Left renal cortex interstitium (tissue), 4 donors: ENCODE measurements at places on chromosomes 13 and 19.

GRCh38 chr13:109154966-109155761 is 525.8 kb downstream of the MYO16 start:
- no peak for DNase-seq

DNA sequence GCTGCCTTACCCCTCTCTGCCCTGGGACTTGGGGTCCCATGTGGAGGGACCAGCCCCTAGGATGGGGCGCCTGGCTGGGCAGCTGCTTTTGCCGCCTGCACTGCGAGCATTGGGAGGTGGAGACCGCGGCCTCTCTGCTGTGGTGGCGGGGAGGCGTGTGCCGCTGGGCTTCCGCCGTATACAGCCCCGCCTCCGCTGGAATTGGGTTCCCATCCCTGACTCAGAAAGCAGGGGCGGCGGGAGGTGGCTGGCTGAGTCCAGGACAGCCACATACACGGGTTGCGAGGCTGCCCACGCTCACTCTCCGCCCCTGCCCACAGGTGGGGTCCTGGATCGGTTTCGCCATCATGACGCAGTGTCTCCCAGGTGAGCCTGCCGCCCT is 6.6 kb downstream of the NDUFB7 start:
- DNase-seq: no peak

DNA sequence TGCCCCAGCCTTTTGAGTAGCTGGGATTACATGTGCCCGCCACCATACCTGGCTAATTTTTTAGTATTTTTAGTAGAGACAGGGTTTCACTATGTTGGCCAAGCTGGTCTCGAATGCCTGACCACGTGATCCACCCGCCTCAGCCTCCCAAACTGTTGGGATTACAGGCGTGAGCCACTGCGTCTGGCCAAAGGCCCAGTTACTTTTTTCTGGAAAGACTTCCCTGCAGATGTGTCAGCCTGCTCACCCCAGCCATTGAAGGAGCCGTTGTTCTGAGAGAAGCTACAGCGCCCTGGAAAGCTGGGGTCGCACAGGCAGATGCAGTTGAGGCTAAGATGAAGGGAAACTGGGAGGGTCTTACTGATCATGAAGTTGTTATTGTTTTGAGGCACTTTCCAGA is 7.9 kb upstream of the ZNF626 start:
- DNase-seq: no peak

DNA sequence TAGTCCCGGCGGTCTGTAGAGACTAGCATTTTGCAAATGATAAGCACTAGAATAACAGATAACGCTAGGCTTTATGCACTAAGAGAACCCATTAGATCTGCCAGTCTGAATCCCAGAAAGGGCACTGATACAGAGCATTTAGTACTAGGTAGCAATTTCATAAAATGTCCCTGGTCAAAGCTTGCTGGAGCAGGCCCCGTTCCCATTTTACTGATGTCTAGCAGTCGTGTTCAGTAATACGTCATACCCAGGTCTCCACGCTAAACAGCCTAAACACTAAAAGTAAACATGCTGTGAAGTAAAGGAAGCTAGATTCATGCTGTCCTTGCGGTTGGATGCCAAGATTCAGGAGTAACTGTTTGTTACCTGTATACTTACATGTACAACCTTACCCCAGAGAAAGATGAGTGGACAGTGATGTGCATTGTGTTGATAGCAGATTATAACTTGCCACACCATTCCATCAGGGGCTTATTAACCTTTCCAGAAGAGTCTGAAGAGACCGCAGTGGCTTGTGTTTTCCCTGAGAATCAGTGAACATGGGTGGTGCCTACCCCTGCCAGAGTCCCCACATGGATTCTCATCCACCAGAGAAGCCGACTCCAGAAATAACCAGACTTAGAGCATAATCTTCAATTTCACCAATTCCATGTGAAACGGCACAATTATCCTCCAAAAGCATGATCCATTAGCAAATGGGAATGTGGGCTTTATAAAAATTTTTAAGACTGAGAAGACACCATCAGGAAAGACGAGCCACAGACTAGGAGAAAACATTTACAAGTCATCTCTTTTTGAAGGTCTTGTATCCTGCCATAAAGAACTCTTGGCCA is 3.4 kb upstream of the RPS11 start:
- no peak for DNase-seq

DNA sequence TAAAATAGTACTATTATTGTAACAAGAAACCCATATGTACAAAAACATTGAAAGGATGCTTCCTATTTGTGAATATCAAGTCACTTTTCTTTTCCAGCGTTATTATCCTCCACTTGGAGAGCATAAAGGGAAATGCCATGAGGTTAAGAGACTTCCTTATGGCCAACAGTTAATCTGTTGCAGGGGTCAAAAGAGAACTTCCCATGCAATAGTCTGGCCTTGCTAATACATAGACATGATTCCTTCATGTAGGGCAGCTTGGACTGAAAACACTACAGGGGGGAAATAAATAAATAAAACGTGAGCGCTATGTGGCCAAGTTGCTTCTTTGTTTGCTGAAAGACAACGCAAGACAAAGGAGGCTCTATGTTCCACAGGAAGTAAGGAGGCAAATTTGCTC is 269.1 kb upstream of the EDNRB start:
- no peak for DNase-seq

- no peak for DNase-seq
Measured at GRCh38 chr13:48216204-48216711, 16.7 kb upstream of the ITM2B start.

- no peak for DNase-seq
Measured at GRCh38 chr19:3684817-3685410, 15.4 kb downstream of the PIP5K1C start.

DNA sequence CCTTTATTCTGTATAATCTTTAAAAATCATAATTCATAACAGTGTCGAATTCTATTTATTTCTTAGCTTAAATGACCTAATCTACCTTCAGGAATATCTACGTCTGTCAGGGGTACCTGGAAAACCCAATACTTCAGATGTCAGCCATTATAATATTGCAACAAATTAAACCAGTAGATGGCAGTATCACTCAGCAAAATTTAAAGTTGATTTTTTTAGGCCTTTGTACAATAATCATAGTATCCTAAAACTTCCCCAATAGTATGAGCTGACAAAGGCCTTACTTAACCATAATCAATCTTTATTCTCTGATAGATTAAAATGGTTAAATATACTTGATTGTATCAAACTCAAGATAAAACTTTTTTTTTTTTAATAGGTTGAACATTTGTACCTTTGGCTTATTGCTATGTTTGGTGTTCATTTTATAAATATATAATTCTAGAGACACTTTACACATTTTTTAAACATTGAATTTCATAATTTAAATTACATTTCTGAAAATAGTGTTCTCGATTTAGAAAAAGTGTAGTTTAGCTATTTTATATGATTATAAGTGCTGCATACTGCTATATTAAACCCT is 830.2 kb upstream of the SPRY2 start:
- DNase-seq: peak; percentile 21

- no peak for DNase-seq
Measured at GRCh38 chr19:3065675-3066357, 3.5 kb upstream of the TLE5 start.

DNA sequence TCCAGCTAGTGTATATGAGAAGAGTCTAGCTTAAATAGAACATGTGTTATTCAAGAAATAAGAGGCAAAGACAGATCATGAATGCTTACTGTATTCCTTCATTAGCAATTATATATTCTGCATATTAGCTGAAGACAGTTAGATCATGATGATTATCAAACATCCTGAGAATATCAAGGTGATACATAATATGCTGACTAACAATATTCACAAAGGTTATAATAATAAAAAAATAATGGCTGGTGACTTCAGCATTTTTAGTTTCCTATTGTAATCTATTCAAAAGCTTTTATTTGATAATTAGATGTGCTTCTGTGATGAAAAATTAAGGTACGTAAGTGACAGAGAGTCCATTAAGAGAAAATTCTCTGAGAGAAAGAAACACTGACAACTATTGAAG is 511.4 kb downstream of the PCDH17 start:
- no peak for DNase-seq

DNA sequence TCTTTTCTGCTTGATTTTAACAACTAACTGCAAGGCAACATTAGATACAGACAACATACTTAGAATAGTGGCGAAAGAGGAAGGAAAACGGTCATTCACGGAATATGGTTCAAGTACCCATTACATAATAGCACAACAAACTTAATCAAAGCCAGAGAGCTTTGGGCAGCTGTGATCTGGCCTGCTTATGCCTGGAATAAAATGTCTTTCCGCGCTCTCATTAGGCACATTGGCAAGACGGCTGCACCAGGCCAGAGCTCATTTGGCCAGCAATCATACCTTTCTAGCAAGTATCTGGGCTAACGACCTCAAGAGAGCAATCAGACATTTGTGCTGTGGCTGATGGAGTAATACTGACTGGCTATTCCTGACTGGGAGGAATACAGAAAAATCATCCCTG is 112.8 kb downstream of the NALCN start:
- no peak for DNase-seq

DNA sequence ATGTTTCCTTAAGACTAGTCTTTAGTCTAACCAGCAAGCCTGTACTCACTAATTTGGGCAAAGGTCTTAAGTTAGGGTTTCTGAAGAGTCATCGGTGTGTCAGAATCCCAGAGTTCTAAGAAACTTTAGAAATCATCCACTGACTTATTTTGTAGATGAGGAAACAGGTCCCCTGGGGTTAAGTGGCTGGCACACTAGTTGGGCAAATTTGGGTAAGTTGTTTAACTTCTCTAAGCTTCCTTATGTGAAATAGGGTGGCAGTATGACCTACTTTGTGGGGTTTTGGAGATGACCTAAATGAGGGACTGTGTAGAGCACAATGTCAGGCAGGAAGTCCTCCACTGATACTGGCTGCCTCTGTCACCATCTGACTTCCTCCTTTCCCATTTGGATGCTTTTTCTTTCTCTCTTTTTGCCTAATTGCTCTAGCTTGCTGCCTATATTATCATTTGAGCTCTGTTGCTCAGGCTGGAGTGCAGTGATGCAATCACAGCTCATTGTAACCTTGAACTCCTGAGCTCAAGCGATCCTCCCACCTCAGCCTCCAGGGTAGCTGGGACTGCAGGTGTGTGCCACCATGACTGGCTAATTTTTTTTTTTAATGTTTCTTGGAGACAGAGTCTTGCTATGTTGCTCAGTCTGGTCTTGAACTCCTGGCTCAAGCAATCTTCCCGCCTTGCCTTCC is 2.3 kb downstream of the ADGRE3 start:
- DNase-seq: no peak

DNA sequence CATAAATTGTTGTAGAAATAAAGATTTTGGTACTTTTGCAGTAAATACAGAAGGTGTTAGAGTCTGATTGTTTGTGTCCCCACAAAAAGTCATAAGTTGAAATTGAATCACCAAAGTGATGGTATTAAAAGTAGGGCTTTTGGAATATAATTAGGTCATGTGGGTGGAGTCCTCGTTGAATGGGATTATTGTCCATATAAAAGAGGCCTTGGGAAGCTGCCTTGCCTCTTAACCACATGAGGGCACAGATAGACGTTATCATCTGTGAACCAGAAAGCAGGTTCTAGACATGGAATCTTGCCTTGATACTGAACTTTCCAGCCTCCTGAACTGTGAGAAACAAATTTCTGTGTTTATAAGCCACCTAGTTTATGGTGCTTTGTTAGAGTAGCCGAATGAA is 186.8 kb downstream of the PRR20E start:
- DNase-seq: no peak

GRCh38 chr19:46564701-46565100 is 36.4 kb upstream of the CALM3 start:
- no peak for DNase-seq

DNA sequence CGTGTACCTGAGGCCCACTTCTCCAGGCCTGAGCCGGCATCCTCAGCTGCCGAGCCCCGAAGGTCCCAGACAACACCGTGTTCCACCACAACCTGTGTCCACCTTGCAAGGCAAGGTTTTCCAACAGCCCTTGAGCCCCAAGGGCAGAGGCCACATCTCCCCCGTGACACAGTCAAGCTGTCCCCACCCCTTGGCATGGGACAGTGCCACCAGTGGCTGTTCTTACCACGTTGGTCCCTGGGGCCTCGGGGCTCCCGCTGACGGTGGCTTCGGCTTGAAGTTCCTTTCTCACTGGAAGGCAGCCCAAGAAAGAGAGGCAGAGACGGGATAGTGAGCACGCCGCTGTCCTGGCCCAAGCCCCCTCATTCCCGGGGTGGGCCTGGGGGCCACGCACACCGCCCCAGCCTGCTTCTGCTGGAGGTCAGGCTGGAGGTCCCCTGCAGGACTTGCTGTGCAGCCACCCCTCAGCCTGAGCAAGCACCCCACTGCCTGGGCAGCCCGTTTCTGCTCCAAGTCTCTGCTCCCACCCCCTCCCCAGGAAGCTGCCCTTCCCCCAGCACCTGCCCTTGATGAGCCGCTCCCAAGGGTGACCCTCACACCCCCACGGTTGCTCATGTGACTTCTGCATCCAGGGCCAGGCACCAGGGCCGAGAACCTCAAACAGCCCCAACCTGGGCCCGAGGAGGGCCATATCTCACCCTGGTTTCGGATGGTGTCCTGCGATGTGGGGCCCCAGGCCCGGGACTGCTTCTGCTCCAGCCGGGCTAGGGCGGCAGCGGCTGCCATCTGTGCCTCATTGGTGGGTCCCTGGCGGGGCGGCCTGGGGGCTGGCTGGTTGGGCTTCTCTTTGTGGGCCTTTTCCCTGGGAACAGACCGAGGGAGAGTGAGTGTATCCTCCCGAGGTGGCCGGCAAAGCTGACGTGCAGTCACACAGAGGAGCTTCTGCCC is 4.1 kb downstream of the UBXN6 start:
- no peak for DNase-seq

GRCh38 chr13:24650161-24650560 is 30.0 kb upstream of the ATP12A start:
- DNase-seq: no peak

GRCh38 chr13:99916366-99917103 is 55.0 kb downstream of the ZIC5 start:
- no peak for DNase-seq

GRCh38 chr19:54682306-54682856 is 19.6 kb downstream of the LILRB4 start:
- no peak for DNase-seq

DNA sequence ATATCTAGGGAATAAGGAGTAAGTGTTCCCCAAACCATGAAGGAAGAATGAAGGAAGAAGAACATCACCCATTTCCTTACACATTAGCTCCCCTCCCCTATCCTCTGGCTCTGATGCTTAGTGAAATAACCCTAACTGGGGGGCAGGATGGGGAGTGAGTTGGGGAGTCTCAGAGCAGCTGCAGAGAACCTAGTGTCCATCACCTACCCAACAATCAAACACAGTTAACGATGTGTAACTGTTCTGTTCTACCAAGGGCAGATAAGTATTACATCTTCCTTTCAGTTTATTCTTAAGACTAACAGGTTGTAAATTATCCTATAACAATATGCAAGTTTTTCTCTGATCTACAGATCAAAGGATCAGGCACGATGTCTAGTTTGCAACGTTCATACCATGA is 12.8 kb downstream of the ELF1 start:
- no peak for DNase-seq
